Coronary artery (tissue), 2 donors: ENCODE measurements at places on chromosomes 2 and 18.

DNA sequence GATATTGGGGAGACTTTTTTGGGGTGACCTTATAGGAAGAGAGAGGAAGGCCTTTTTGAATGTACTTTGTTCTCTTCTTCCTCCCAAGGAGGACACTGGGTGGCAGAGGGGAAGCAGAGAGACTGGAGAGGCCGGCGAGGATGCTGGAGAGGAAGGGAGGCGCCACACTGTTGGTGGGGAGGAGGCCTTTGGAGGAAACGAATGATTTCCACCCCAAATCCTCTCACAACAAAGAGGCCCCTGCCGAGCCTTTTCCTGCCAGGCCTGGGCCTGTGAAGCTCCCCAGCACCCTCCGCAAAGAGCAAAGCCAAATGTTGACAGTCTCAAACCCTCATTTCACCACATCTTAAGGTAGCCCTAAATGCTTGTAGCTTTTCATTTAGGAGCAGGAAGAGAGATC, 59.0 kb upstream of the UPP2 start:
- no peak for DNase-seq

GRCh38 chr2:240328526-240328925, 106.9 kb upstream of the GPC1 start:
- no peak for DNase-seq

- no peak for DNase-seq
Observed at GRCh38 chr2:29770846-29771245, 150.5 kb downstream of the ALK start.

DNA sequence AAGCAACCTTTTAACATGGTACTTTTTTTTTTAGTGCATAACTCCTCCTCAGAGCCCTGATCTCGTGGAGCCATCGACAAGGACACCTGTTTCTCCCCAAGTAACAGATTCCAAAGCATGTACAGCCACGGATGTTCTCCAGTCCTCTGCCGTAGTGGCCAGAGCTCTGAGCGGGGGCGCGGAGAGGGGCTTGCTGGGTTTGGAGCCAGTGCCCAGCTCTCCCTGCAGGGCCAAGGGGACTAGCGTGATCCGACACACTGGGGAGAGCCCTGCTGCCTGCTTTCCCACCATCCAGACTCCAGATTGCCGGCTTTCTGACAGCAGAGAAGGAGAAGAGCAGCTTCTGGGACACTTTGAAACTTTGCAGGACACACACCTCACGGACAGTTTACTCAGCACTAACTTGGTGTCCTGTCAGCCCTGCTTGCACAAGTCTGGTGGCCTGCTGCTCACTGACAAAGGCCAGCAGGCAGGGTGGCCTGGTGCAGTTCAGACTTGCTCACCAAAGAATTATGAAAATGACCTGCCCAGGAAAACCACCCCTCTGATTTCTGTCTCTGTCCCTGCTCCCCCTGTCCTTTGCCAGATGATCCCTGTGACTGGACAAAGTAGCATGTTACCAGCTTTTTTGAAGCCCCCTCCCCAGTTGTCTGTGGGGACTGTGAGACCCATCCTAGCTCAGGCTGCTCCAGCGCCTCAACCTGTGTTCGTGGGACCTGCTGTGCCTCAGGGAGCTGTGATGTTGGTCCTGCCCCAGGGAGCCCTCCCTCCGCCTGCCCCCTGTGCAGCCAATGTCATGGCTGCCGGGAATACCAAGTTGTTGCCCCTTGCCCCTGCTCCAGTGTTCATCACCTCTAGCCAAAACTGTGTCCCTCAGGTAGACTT, 4.5 kb downstream of the KLF11 start:
- DNase-seq: no peak

GRCh38 chr18:8771930-8772329, 66.6 kb downstream of the MTCL1 start:
- DNase-seq: peak; percentile 53

DNA sequence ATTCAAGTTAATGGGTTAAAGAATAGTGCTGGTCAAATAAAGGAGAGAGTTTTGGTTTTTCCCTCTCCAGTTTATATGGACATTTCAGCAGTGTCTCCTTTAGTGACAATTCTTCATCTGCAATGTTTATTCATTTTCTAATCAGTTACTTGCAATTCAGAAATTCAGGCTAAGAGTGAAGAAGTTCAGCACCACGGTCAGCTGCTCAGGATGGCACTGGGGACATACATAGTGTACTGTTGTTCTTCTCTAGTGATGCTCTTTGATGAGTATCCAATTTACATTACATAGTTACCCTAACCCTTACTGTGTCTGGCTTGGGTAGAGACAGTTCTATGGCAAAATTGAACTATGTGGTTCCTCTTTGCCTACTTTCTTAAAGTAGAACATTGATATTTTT, 412.7 kb downstream of the CNTNAP5 start:
- no peak for DNase-seq

- no peak for DNase-seq
Observed at GRCh38 chr2:18690342-18690741, 101.0 kb upstream of the NT5C1B start.

DNA sequence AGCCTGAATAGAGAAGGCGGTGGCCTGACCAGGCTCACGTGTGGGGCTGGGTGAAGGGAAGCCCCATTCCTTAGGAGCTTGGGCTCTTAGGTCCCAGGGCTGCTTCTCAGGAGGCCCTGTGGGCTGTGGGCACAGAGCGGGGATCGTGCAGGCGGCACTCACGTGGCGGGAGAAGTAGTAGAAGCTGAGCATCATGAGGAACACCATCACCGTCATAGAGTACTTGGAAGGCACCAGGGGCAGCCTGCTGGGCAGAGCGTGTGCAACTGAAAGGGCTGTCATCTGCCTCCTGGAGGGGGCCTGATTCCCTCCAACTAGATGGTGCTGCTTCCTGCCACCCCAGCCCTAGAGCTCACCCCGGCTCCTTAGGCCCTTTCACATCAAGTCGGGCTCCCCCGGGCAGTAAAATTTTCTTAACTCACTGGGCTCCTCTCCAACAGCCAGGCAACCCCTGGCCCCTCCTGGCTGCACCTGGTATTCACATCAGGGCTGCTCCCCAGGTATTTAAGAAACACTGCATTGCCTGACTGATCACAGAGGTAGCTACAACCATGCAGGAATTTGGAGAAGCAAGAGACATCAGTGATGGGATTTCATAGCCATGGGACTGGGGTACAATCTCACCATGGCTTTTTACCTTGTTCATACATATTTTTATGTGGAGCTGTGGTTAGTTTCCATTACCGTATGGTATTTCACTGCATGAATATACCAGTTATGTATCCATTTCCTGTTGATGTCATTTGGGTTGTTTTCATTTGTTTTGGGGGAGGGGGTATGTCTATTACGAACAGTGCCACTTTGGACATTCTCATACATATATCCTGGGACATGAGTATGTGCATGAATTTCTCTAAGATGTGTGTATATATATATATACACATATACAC, 32.9 kb downstream of the CENPO start:
- no peak for DNase-seq

DNA sequence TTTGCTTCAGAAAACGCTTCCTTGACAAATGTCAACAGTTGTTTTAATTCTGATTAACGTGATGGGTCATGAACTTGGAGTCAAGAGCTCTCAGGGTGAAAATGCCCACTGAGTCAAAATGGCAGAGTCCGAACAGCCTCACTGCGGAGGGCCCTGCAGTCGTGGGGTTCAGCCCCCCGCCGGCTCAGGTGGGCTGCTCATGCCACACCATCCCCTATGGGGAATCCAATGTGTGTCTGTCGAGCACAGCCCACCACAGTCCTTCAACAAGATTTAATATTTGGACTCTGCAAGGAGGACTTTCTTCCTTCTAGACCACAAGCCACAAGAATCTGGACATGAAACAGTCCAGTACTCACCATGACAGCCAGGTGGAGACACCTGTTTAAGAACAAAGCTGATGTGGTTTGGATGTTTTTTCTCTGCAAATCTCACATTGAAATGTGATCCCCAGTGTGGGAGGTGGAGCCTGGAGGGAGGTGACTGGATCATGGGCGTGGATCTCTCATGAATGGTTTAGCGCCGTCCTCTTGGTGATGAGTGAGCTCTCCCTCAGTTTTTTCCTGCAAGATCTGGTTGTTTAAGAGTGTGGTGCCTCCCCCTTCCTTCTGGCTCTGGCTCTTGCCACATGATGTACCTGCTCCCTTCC, 201.0 kb downstream of the NDUFA10 start:
- peak; percentile 45 for DNase-seq

DNA sequence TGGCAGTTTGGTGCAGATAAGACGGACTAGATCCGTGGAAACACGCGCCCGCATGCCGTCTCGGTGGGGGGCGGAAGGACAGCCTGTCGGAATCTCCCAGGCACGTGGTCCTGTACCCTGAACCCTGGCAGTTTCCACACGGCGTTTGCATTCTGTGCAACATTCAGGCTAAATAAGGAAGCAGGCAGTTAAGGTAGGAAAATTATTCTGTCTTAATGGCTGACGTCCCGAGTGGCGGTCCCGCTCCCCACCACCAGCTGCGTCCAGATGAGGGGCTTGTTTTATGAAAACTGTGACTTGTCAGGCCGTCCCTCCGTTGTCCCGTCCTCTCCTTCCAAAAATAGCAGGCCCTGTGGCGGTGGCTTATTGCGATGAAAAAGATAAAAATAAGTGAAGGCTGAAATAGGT, 120.2 kb downstream of the NFATC1 start:
- DNase-seq: peak; percentile 22

GRCh38 chr2:152025678-152026287, 73.1 kb downstream of the CACNB4 start:
- DNase-seq: peak; percentile 86

- no peak for DNase-seq
Observed at GRCh38 chr2:148955798-148956197, 80.8 kb downstream of the KIF5C start.

- DNase-seq: no peak
Observed at GRCh38 chr18:48699761-48700160, 160.9 kb downstream of the CTIF start.

- no peak for DNase-seq
Observed at GRCh38 chr2:205323929-205324328, 358.4 kb upstream of the NRP2 start.

- no peak for DNase-seq
Observed at GRCh38 chr2:213411582-213412289, 127.5 kb downstream of the SPAG16 start.

DNA sequence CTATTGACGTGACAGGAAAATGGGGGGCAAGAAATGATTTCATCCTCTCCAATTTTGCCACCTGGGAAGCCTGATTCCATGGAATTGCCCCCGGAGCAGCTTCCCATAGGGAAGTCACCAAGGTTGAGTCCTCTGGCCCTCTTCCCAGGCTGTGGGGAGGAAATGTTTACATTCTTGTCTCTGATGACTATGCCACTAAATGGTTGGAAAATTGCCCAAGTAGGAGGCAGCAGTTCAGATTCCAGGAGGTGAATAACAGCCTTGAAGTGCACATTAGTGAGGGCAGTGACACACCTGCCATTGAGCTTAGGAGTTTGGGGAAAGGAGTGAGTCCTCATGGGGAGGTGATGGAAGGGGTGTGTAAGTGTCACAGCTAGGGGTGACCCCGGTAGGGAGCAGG, 449.2 kb upstream of the DCC start:
- no peak for DNase-seq

- DNase-seq: peak; percentile 88
Observed at GRCh38 chr18:80009661-80010550, 21.5 kb upstream of the TXNL4A start.

GRCh38 chr18:35749701-35750100, 168.2 kb downstream of the GALNT1 start:
- no peak for DNase-seq

GRCh38 chr18:44880170-44880569, 199.5 kb downstream of the SETBP1 start:
- DNase-seq: no peak

DNA sequence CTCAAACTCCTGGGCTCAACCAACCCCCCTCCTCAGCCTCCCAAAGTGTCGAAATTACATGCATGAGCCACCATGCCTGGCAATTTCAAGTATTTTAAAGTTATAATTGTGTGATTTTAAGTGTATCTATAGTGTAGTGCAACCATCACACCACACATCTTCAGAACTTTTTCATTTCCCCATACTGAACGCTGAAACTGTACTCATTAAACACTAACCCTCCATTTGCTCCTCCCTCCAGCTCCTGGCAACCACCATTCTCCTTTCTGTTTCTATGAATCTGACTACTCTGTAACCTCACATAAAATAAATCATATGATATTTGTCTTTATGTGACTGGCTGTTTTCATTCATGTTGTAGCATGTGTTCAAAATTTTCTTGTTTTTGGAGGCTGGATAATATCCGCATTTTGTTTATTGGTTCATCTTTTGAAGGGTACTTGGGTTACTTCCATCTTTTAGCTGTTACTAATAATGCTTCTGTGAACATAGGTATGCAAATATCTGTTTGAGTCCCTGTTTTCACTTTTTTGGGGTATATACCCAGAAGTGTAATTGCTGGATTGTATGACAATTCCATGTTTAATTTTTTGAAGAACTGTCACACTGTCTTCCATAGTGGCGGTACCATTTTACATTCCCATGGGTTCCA, 188.2 kb downstream of the PLCL1 start:
- DNase-seq: no peak

- no peak for DNase-seq
Observed at GRCh38 chr2:237859533-237860272, at the start of gene RAMP1. TSS of gene RAMP1 (plus strand) at chr2:237859623. CDS start at chr2:237859676, 53 bp downstream.

GRCh38 chr2:170157025-170157684, 20.8 kb upstream of the MYO3B start:
- DNase-seq: no peak

GRCh38 chr18:27772081-27772480, 404.8 kb downstream of the CDH2 start:
- DNase-seq: no peak

DNA sequence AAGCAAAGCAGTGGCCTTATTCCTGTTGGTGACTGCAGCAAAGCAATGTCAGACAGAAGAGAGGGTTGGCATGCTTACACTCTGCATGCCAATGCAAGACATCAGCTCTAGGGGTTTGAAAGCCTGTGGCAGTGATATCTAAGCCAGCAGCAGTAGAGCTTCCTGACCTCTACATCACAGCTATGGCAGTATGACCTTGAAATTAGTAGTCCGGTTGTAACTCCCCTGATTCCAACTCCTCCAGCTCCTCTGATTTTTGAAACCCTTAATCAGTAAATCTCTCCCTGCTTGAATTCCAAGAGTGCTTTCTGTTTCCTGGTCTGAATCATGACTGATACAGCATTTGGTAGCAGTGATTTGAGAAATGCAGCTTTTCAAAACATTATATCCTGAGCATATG, 60.0 kb upstream of the LRP1B start:
- no peak for DNase-seq

DNA sequence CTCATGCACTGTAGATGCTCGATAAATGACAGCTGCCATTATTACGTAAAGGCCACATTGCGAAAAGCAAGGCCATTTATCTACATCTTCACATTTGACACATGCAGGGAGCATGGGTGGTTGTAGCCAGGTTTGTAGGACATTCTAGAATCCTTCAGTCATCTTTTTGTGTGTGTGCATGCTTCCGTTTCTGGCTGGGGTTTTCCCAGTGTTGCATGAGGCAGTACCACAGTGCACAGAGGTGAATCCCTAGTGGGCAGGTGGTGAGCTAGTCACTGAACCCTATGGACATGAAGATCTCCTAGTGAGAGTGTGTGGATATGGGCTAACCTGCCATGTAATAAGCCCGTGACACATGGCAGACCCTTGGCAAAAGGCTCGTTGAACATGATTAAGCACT, 151.8 kb upstream of the SLC14A2 start:
- no peak for DNase-seq
